LHCN-M2 (cell line): ENCODE measurements at places on chromosomes 5 and 9. TPM values are rescaled to one million over a fixed set of nuclear protein-coding genes. Genes with fewer than 3 reads are reported as not detected.
A peak's percentile ranks its signal among the peaks of the same experiment; 100 is the strongest.

The NUDT12 gene
- 17.2 and 19.5 TPM in 2 replicates for total RNA-seq

GRCh38 chr9:37650873-37651768, at the start of gene FRMPD1:
FRMPD1 (plus strand) TSS chr9:37650954; CDS start chr9:37692642, 41,688 bp downstream.
- peak; percentile 20 for DNase-seq

- peak; percentile 9 for DNase-seq
Observed at GRCh38 chr5:33300209-33300742, 140.5 kb upstream of the TARS1 start.

The LSM11 gene
- total RNA-seq: 5.6 and 5.9 TPM in 2 replicates

- no peak for DNase-seq
Observed at GRCh38 chr9:129183495-129184218, 5.6 kb upstream of the IER5L start.

The CDO1 gene
- total RNA-seq: 2.7 and 3.1 TPM in 2 replicates

The CFAP157 gene
- total RNA-seq: not detected in 2 replicates

DNA sequence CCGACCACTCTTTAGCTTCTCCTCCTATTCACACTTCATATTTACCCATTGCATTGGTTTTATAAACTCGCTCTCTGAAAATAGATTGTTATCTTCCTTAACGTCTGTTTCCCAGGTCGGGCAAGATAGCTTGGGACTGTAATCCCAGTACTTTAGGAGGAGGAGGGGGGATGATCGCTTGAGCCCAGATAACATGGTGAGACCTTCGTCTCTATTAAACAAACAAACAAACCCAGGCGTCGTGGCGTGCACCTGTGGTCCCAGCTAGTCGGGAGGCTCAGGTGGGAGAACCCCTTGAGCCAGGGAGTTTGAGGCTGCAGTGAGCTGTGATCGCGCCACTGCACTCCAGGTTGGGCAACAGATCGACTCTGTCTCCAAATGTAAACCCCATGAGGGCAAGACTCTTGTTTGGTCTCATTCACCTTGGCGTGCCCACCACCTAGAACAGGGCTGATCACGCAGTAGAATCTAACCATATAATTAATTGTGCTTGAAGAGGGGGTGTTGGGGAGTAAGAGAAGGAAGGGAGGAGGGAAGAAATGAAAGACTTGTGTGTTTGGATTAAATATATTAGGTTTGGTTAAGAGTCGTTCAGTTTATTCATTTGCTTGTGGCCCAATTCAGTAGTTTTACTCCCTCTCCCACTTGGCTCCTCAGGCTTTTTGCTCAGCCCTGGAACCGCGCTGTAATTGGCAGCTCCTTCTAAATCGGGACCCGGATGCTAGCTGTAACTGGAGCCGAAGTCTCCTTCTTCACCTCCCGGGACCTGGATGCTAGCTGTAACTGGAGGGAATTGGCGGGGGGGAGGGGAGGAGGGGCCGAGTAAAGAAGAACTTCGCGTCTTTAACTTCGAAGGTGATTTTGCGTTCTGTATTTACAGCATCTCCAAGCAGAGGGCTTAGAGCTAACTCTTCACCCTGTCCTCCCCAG, 24.9 kb downstream of the CDKN2A start:
- no peak for DNase-seq

GRCh38 chr5:150511578-150512367, 3.8 kb downstream of the NDST1 start:
- peak; percentile 78 for DNase-seq

DNA sequence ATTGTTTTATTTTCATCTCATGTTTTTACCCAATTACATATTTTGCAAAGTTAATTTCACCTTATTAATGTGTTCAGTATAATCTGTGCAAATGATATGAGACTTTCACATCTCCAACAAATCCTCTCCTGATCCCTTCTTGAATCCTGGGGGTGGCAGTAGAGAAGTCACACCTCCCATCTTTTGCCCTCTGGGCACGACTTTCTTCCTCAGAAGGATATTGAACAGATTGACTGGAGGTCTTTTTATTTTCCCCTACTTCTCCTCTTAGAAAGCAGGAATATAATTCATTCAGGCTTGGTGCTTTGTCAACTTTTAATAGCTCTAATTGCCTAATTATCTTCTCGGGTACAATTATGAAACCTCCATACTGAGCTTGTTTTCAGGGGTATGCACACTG, 1037.1 kb upstream of the NUDT12 start:
- DNase-seq: no peak

DNA sequence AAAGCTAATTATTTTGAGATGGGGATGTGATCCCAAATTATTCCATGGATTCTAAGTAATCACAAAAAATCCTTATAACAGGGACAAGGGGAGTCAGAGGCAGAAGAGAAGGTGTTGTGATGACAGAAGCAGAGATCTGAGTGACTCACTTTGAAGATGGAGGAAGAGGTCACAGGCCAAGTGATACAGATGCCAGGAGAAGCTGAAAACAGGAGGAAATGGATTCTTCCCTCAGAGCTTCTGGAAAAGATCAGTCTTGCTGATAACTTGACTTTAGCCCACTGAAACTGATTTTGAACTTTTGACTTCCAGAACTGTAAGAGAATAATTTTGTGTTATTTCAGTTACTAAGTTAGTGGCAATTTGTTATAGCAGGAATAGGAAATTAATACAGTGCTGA, 105.3 kb downstream of the GCNT1 start:
- peak; percentile 49 for DNase-seq

GRCh38 chr9:91188719-91189590, 172.8 kb downstream of the AUH start:
- DNase-seq: no peak

The PCDHGA7 gene
- total RNA-seq: 0.57 and 0.77 TPM in 2 replicates

DNA sequence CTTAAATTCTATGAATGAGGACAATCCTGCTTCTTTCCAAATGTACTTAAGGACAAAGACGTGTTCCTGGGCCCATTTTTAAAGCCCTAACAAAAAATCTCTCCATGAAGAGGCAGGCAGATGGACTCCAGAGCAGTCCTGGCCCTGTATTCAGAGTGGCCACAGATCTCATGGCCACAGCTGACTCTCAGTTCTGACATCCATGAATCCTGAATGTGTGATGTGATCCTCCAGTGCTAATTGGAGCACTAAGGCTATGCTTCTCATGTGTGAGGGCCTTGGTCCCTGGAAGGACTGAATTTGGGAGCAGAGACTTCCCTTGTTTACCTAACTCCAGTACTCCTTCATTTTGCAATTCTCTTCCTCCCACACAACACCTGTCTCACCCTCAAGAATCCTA, 373.0 kb downstream of the AGTPBP1 start:
- DNase-seq: no peak

The SLCO4C1 gene
- total RNA-seq: not detected in 2 replicates

DNA sequence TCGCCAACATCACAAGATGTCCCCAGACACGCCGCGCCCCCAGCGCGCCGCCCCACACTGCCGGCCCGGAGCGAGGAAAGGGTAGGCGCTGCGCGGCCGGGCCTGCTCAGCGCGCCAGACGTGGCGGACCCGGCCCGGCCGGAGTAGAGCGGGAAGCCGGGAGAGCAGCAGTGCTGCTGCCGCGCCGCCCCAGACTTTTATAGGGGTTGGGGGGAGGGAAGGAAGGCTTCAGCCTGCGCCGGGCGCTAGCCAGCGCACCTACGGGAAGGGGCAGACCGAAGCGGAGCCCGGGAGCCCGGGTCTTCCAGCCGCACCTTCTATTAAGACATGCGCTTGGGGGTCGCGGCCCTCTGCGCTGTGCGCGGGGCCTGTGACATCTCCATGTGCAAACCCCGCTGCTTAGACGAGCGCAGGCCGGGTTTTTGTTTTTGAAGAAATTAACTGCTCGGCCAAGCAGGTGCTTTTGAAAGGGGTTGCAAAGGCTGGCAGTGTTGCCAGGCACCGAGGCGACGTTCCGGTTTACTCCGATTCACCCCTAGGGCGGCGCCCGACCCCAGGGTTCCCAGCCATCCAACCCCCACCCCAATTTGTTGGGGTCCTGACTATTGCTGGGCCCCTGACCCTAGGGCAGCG, 353 bp upstream of the PAX5 start:
- no peak for DNase-seq

GRCh38 chr5:149367249-149367971, 9.6 kb downstream of the PCYOX1L start:
- DNase-seq: peak; percentile 74

GRCh38 chr5:41636605-41637004, 126.2 kb upstream of the PLCXD3 start:
- peak; percentile 19 for DNase-seq

- DNase-seq: no peak
Observed at GRCh38 chr5:134046801-134047686, 42.3 kb upstream of the VDAC1 start.

GRCh38 chr9:129478961-129479630, 141.8 kb downstream of the C9orf50 start:
- no peak for DNase-seq

- DNase-seq: no peak
Observed at GRCh38 chr5:371811-372555, 50.5 kb downstream of the AHRR start.

The UQCRQ gene
- total RNA-seq: 125 and 144 TPM in 2 replicates

GRCh38 chr5:169165052-169165451, 135.9 kb downstream of the SLIT3 start:
- no peak for DNase-seq

DNA sequence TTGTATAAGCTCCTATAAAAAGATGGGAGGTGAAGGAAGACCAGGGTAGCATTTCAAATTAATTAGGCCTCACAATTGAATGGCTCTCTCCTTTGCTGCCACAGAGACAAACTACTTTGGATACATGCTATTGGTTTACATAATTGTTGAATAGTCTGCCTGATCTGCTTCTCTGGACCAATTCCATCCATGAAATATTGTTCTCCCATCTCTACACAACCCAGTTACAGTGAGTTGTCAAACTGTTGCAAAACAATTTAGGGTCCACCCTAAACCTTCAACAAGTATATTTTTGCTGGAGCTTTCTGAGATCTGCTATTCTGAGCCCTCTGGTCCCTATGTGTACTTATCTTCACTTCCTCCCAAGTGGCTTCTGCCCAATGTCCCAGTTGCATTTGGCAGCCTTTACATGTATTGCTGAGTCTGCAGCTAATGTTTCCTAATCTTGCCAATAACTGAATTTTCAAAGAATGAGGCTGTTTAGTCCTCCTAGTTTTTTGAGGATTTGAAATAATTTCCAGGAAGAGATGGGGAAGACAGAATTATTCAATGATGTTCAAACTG, 38.9 kb downstream of the AGTPBP1 start:
- no peak for DNase-seq

The CPLANE1 gene
- 19.1 and 36.4 TPM in 2 replicates for total RNA-seq

- no peak for DNase-seq
Observed at GRCh38 chr5:33241802-33242201, 199.0 kb upstream of the TARS1 start.

- DNase-seq: peak; percentile 96
Observed at GRCh38 chr9:37976714-37977477, 73.0 kb upstream of the SLC25A51 start.

DNA sequence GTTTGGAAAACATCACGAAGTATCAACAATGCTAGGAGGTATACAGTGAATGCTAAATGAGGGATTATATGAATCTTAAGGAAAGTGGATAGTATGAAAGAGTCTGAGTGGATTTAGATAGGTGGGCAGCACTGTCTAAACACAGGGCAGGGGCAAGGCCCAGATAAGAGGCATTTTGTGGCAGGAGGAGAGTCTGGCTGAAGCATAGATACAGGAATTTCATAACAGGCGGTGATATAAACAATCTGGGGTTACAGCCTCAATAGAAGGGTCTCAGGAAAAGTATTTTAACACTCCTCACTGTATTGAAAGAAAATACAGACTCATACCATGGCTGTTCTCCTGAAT, 96.9 kb downstream of the PLPP1 start:
- no peak for DNase-seq

The C5orf52 gene
- not detected in 2 replicates for total RNA-seq

GRCh38 chr5:153542536-153542935, 52.1 kb downstream of the GRIA1 start:
- peak; percentile 50 for DNase-seq

DNA sequence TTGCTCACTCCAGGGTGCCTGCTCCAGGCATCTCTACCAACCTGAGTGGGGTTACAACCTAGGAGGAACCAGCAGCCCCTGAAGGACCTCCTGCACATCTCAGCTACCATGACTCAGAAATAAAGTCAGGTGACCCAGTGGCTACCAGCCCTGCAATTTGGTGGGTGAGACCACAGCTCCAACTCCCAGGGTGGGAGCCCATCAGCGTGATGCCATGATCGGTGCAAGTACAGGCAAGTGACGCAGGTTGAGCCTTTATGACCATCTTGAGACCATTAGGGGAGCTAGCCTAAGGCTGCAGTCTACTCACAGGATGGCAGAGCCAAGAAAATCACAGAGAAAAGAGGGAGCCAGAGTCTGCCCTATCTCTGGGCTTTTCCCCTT, 8.6 kb downstream of the SEPTIN8 start:
- DNase-seq: no peak

DNA sequence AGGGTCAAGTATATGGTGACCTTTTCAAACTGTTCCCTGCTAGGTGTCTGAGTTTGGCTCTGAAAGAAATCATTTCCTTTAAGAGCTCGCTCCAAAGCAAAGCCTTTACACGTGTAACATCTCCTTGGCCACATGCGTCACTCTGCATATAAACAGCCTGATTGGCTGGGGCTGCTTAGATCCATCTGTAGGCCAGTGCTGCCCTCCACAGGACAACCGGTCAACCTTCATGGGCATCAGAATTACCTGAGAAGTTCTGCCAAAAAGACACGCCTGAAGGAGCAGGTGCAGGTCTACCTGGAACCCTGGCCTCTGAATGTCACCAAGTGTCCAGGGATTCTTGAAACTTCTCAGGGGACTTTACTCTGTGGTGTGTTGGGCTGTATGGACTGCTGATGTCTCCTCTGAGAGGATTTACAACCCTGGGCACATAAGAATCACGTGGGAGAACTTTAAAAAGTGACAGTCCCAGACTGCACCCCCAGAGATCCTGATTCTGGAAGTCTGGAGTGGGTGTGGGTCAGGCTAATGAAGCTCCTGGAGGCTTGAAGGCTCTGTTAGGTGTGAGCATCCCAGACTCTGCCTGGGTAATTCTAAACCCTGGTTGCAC, 497.6 kb downstream of the GADD45G start:
- peak; percentile 66 for DNase-seq

DNA sequence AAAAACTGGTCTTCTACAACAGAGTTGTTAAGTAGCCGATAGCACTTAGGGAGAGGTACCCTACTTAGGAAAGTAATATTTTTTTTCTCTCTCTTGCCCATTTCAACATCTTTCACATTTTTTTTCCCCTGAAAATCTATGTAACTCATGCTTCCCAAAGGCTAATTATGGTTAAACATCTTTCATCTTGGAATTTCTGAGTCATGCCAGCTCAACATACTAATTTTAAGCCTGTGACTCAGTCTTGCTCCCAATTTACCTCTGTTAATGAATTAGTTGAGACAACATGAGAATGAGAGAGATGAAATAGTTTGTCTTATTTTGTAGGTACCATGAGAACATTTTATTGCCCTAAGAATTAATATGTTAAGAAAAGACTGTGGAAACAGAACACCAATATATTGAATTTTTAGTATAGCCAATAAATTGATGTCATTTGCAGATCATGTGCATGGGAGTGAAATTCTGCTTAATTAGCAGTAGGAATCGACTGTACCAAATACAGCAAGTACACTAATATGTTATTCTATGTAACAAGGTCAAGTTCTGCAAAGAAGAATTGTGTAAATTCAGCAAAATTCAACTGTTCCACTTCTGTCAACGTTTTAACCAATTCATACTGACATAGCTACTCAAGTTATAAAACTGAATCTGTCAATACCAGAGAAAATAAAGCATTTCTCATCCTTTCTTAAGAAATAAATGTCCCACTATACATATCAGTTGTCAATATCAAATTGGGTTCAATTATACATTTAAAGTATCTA, 550.0 kb downstream of the PTPRD start:
- DNase-seq: no peak

The DPYSL3 gene
- total RNA-seq: 55.9 and 66.9 TPM in 2 replicates

- DNase-seq: no peak
Observed at GRCh38 chr9:13929013-13929412, 384.9 kb downstream of the NFIB start.
